ENCODE measurements at places on chromosomes 3 and 15.

- DNase-seq = no peak
Observed at GRCh38 chr3:21331857-21332256, 419.2 kb downstream of the ZNF385D start.

DNA sequence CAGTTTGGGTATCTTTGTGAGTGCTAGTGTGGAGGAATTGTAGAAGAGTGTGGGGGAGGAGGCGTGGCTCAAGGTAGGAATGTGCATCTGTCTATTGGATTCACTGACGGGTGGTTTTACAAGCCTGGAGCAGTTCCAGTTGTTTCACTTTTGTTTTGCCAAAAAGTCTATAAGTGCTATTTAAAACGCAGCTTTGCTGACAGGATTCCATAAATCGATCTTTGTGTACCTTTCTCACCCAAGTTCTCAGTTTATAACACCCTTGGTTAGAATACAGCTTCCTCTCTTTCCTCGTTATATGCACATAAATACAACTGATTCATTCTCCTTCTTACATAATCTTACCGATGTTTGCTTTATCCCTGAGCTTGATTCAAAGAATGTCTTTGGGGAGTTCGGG is 123.2 kb upstream of the UBE2E2 start:
- no peak for DNase-seq

GRCh38 chr3:191889756-191890155 is 428.8 kb downstream of the PYDC2 start:
- no peak for DNase-seq

GRCh38 chr3:39126532-39127071 is 19.1 kb downstream of the TTC21A start:
- peak; percentile 48 for DNase-seq

DNA sequence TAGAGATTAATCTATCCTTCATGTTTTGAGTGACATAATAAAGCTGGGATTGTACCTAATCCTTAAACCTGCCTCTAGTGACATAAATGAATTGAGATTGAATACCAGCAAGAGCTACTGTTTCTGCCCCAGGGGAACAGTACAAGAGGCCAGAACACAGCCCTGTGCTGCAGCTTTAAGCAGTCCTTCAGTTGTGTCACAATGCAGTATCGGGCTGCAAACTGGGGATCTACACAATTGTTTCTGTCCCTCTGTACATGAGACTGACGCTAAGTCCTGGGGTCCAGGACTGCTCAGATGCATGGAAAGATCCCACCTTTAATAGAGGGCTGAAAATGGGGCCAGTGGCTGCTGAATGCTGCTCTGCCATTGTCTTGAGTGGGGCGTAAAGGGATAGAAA is 87.5 kb downstream of the MINAR1 start:
- no peak for DNase-seq

GRCh38 chr3:33791477-33792166 is 6.8 kb upstream of the PDCD6IP start:
- DNase-seq = peak; percentile 49

- DNase-seq = no peak
Observed at GRCh38 chr3:24288496-24289236, 206.0 kb downstream of the THRB start.

GRCh38 chr3:58288011-58288728 is 17.9 kb upstream of the RPP14 start:
- DNase-seq = no peak

GRCh38 chr3:125317761-125318160 is 57.4 kb downstream of the ZNF148 start:
- no peak for DNase-seq

DNA sequence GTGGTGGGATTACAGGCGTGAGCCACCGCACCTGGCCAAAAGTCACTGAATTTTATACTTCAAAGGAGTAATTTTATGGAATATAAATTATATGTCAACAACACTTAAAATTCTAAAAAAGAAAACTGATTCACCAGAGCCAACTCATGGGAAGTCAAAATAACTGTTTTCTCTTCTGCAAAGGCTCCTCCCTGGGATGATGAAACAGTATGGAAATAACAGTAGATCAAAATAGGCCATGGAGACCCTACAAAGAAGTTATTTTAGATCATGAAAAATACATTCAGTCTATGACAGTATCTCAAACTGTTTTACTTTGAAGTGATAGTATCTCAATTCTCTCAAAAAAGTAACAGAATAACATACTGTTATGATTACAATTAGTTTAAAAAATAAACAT is 102.7 kb downstream of the IGSF11 start:
- no peak for DNase-seq

- DNase-seq = no peak
Observed at GRCh38 chr3:56694867-56695683, 12.0 kb upstream of the TASOR start.

DNA sequence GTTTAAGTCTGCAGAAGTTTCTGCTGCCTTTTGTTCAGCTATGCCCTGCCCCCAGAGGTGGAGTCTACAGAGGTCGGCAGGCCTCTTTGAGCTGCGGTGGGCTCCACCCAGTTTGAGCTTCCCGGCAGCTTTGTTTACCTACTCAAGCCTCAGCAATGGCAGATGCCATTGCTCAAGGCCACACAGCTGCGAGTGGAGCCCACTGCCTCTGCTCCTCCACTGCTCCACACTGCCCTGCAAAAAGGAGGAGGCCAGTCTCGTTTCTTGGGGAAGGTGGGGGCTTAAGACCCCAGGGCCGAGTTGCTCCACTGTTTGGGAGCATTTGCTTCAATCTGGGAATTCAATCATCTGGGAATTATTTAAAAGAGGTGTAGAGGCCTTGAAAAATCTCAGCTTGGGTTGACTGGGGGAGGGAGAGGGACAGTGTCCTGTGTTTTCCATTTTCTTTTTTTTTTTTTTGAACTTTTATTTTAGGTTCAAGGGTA is 144.6 kb upstream of the MEF2A start:
- DNase-seq = no peak

GRCh38 chr3:56423661-56424099 is 44.6 kb downstream of the ERC2 start:
- DNase-seq = no peak

DNA sequence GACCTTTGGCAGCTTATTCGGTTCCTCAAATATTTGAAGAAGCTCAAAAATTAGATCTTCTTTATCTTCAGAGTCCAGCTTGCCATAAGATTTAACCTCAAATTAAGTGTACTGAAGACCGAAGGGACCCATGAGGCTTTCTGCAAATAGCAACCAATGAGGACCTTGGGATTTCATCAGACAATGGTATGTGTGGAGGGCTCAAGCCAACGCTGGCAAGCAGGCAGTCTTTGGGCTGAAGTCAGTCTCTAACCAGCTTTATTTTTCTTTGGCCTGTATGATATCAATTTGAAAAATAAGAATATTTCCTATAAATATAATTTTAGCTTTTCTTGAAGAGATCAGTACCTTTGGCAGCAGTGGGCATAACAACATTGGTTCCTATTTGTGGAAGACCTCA is 692.7 kb downstream of the MCTP2 start:
- no peak for DNase-seq

DNA sequence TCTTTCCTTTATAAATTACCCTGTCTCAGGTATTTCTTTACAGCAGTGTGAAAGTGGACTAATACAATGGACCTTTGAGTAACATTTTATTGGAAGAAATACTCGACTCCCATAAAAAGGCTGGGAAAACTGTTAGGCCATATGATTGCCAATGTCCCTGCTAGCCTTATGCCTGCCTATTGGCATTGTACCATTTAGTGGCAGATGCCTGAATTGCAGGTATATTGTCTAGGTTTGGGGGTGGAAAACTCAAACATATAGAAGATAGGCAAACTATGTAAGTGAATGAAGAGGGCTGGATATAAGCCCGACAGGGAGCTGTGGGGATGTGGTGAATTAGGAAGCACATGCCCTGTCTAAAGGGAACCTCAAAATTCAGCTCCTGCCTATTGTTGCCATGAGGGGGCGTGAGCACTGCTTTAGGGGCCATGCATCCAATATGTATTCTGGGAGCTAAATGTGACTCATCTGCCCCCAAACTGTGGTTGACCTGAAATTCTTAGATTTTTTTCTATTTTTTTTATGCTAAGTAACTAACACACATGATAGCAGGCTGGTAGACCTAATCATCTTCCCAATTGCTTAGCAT is 65.2 kb upstream of the TRA2B start:
- no peak for DNase-seq

GRCh38 chr15:44711743-44712345 is 527 bp downstream of the B2M start:
- DNase-seq = peak; percentile 52

GRCh38 chr15:85607842-85608241 is 186.9 kb downstream of the KLHL25 start:
- DNase-seq = no peak

DNA sequence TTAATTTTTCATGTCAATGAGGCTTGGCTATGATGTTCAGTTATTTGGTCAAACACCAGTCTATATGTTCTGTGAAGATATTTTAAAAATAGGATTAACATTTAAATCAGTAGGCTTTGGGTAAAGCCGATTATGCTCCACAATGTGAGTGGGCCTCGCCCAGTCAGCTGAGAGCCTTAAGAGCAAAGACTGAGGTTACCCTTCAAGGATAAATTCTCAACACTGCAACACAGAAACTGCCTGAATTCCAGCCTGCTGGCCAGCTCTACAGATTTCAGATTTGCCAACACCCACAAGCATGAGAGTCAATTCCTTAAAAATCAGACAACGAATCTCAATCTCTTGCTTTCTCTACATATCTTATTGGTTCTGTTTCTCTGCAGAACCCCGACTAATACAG is 188.3 kb downstream of the PLCH1 start:
- no peak for DNase-seq

GRCh38 chr3:71695000-71695482 is 30.2 kb downstream of the EIF4E3 start:
- no peak for DNase-seq

- DNase-seq = no peak
Observed at GRCh38 chr15:86645925-86646500, 566.3 kb downstream of the AGBL1 start.

GRCh38 chr15:99402014-99402729 is 150.9 kb downstream of the LRRC28 start:
- DNase-seq = no peak

- no peak for DNase-seq
Observed at GRCh38 chr3:72950372-72950771, 46.2 kb upstream of the PPP4R2 start.

DNA sequence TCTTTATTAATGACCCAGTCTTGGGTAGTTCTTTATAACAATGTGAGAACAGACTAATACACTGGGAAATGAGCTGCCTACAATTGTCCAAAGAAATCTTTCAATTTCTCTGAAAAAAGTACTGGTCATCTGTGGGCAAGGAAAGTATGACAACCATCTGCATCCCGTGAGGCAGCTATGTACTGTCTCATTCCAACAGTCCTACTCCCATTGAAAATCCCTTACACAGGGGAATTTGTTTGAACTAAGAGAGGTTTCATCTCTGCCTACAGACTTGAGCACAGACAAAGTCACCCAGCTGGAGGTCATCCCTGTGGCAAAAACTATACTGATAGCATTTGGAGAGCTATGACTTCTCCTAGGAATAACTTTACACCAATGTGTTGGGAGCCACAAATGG is 27.1 kb downstream of the SHC4 start:
- DNase-seq = no peak

- no peak for DNase-seq
Observed at GRCh38 chr3:178684881-178685590, 148.8 kb downstream of the KCNMB2 start.

DNA sequence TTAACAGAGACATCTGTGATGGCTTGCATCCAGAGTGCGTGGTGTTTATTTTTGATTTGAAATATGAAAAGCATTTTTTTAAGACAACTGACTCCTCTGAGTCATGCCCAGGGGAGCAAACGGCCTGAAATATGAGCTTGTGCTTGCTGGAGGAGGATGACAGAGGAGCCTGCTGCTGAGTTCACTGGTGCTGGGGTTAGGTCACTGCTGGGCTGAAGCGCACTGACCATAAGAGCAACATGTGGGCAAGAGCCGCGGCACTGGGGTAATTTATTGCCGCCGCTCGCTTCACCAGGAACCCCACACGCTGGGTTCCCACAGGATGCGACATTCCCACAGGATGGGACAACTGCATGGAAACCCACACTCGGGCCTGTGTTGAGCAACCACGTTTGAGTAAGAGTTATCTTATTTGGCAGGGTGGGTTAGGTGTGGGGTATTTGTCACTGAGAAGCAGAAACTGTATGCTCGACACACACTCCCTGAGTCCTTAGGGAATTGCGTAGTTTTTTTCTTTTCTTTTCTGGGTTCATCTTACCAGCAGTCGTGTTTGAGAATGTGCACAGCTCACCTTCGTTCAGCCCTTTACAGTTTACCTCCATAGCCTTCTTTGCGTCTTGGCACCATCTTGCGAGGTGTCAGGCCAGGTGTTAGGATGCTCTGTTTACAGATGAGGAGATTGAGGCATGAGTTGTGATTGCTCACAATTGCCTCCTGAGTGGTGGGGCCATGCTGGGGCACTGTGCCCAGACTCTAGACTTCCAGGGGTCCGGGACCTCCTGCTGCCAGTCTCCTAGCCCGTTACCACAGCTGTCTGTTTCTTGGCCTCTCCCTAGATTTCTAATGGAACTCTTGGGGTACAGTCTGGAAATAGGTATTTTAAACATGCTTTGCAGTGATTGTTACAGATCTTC is 60.4 kb downstream of the SMAD3 start:
- no peak for DNase-seq

DNA sequence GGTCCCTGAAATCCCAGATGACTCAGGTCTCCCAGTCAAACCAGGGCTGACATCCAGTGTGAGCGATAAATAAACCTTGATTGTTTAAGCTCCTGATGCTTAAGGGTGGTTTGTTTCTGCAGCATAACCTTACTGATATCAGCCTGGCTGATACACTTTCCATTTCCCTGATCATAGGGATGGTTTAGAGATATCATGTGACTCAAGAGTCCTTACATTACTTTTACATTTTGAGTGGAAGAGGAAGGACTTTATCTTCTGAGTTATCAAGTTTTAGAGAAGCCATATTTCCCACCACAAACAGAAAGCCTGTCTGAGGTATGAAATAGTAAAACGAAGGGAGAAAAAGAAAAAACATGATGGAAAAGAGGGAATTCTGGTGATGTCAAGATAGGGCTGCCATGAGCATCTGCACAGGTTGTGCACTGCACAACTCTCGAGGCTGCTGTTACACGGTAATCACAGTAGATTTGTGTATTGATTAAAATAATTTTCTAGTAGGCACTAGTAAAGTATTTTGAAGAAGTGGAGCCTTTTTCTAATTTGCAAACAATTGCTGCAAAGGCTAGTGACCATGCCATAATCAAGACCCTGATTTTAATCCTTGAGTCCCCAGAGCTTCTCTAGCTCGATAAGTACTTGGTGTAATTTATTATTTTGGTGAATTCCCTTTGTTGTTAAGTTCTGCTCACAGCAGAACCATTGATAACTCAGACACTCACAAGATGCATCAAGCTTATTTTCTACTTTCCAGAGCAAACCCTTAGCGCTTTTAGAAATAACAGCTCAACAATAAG is 34.1 kb upstream of the FBLN2 start:
- no peak for DNase-seq

DNA sequence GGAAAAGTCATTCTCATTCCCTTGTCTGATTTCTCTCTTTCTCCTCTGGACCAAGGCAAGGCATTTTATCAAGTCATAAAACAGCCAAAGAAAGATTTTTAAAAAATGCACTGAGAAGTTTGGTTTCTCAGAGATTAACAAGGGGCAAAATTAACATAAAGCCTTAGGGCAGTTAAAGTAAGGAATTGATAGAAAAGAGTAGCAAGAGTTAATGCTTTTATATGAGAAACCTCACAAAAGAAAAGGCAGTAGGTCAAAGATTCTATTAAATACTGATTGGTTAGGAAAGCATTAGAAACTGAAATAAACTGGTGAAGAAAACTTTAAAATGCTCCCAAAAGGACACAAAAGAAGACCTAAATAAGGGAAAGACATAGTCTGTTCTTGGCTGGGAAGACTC is 121.0 kb upstream of the PRTG start:
- DNase-seq = no peak

Data from hematopoietic multipotent progenitor cell treated with erythropoietin and hydrocortisone succinate and interleukin-3 and kit ligand, for 15 days (in vitro differentiated cells).